ENCODE measurements at places on chromosomes 4 and X.

DNA sequence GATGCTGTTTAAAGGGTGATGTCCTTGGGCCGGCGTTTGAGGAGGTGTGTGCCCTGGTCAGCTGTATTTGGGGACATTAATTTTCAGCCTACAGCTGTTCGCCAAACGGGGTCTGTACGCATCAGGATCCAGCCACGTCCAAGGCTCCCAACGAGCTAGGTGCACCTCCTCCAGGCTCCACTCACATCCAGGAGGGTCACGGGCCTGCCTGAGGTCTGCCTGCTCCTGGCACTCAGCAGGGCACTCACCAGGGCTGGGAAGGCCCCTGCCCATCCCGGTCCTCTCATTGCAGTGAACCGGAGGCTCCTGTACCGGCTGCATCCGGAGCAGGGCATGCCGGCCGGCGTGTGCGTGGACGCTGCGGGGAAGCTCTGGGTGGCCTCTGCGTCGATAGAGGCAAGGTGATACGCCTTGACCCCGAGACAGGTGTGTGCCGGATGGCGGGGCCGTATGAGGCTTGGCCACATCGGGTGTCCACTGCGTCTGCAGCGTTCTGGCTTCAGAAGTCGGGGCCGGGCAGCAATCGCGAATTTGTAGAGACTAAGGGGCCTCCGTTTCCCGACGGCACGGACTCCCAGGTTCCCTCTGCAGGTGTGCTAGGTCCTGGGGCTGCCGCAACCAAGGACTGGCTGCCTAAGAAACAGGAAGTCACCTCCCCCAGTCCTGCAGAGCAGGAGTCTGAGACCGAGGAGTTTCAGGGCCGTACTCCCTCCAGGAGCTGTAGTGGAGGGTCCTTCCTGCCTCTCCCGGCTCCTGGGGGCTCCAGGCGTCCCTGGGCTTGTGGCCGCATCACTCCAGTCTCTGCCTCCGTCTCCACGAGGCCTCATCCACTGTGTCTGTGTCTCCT is 27.5 kb upstream of the PLCXD1 start:
- DNase-seq: no peak

DNA sequence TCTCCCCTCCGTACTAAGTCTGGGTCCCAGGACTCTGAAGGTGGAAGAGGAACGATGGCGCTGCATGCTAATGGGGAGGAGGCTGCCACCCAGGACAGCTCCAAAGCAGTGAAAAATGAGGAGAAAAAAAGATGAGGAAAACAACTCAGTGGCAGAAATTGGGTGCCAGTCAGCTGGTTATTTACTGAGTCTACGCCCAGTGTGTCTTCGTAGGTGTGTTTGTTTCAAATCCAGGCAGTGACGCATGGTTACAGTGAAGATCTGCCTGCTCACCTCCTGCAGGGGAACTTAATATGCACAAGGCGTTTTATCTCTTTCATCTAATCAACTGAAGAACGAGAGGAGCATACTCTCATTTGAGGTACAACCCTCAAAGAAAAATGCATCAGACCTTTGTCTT is 70.9 kb upstream of the FBXW7 start:
- DNase-seq: no peak

GRCh38 chr4:112633477-112634235 is 3.1 kb downstream of the ZGRF1 start:
- DNase-seq: no peak

GRCh38 chr4:166293556-166293955 is 420.5 kb downstream of the TLL1 start:
- DNase-seq: no peak
